ENCODE measurements at places on chromosomes 2 and 18.

DNA sequence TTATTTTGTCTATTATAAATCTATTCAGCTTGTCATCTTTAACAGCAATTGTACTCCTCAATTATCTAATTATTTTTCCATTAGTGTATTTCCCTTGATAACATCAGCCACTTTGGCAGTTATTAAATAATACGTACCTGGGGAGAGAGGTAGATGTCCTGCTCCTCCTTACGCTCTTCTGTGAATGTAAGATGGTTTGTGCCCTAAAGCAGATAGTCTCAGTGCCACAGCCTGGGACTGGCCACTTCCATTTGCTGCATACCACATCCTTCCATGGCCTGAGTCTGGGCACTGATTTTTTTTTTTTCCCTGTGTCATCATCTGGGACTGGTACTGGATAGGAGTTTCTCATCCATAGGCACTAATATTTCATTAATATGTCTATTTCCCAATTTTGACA lies 632.4 kb upstream of the LRRTM4 start:
- no peak for DNase-seq

DNA sequence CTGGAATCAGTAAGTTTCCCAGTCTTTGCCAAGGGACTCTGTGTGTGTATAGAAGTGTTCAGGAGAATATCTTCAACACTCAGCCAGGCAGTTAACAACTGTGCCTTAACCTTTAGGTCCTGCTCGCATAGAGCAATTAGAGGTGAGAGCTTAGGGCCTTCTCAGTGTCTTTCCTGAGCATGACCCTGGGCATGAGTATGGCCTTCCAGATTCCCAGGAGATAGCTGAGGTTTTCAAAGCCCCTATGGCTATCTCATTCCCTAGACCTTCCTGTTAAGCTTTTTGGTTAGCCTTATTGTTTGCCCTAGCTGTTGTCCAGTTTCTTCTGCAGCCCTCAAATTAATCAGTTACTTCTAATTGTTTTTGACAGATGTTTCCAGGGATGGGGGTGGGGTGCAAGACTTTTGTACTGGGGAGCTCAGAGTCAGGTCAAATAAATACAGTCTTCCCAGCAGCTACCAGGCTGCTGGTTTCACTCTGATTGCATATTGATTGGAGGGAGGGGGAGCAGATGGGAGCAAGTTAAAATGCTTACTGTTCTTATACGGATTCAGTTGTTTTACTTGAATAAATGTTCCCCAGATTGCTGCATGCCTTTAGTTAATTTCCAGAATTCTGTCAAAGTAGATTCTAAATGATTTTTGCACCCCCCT lies 23.1 kb downstream of the PDK1 start:
- DNase-seq: no peak

- no peak for DNase-seq
Observed at GRCh38 chr2:202932425-202933138, 20.5 kb downstream of the CARF start.

DNA sequence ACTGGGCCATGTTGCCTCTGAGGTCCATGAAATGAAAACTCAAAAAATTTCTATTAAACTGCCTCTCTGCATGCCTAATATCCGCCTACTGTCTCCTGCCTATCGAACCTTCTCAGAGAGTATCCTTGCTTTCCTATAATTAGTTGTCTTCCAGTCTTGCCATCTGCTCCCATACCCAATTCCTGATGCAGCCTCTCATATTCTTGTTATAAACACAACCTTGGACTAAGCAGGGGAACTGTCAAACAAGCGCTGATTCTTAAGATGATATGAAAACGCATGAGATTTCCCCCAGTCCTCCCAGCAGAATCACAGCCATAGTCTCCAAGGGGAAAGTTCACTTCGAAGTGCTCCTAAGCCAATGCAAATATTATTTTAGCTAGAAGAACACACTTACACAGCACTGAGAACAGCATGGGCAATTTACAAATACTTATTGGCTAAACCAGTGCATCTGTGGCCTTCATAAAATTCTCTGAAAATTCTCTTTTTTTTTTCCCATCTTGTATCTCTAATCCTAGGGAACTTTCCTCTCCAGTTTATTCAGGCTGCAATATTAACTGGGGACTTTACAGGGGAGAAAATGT lies 471.6 kb downstream of the MBD2 start:
- DNase-seq: no peak

DNA sequence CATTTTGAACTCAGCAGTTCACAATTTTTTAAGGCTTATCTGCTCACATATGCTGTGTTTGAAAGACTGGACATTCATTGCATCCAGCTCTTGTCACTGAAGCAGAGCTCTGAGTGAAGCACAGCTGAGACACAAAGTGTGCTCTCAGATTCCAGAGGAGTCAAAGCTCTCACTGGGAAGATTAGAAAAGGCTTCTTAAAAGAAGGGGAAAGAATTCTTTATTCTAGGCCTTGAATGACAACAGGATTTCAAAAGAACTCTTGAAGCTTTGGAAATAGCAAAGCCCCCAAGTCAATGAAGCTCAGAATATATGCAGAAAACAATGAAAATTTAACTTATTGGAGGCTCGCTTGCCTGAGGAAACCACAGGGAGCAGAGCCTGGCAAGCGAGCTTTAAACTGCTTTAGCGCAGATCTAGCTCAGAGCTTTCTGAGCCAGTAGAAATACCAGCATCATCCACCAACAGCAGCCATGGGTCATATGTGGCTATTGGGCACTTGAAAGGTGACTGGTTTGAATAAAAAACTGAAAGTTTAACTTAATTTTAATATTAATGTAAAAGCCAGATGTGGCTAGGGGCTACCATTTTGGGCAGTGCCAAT lies 369.7 kb downstream of the OSR1 start:
- DNase-seq: no peak
